NCI-H446 treated with DMSO at 0.1 percent for 48 hours (cell line): ENCODE measurements at places on chromosomes 2 and 18.

- DNase-seq, result no peak
These were observed 76.5 kb upstream of the SLC35G4 start for GRCh38 chr18:11532758-11533512.

GRCh38 chr2:218811382-218811781, 20.2 kb downstream of the PRKAG3 start:
- DNase-seq, result no peak

- no peak for DNase-seq
These were observed 36.2 kb downstream of the THADA start for GRCh38 chr2:43559391-43560230.

GRCh38 chr2:192574552-192574951, 379.8 kb upstream of the TMEFF2 start:
- no peak for DNase-seq

- DNase-seq, result peak; percentile 55
These were observed 6.4 kb upstream of the PROC start for GRCh38 chr2:127411653-127412369.

DNA sequence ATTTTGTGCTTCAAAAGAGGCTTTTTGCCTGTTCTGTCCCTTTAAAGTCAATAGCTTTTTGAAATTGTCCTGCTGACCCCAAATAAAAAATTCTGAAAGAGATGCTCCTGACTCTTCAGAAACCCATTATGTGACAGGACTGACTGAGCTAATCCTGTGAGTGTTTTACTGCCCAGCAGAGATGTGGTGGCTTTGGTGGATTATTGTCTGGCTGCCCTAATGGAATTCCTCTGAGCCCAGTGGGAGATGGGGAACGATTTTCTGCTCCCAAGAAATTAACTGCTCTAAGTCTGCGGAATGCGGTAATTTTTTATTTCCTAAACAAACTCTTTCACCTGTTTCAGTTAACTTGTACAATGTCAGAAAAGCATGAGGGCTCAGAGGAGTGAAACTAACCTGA, 258.2 kb downstream of the IKZF2 start:
- DNase-seq, result no peak

DNA sequence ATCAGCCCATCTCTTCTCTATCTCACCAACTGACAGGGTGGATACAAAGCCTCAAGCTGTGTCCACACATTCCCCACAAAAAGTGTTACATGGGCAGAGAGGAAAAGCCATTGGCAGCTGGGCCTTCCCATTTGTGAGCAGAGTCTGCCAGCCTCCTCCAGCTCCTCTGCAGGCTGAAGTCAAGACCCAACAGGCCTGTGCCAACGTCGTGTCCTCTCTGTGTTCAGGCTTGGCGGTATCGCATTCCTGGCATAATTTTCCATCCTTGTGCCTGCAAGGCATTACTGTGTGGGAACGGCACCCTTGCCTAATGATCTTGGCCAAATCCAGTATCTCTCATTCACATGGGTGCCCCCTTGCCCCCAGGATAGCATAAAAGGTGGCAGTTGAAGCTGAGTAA, 41.5 kb upstream of the APCDD1 start:
- no peak for DNase-seq

- peak; percentile 46 for DNase-seq
These were observed 3.2 kb downstream of the NRP2 start for GRCh38 chr2:205685314-205686055.

DNA sequence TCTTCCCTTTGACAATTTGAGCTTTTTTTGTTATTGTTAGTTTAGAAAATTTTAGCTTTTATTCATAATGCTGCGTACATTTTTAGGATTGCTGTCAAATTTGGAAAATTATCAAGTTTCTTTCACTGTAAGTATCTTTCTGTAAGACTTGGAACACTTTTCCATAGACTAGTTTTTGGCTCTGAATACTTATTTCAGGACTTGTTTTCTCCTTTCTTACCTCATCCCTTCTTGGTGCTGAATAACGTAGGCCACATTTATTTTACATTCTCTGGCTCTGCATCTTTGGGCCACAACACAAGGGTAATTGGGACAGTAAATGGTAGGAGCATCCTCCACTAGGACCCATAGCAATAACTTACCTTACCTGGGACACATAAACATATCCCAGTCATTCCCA, 85.1 kb downstream of the CCDC85A start:
- peak; percentile 45 for DNase-seq

DNA sequence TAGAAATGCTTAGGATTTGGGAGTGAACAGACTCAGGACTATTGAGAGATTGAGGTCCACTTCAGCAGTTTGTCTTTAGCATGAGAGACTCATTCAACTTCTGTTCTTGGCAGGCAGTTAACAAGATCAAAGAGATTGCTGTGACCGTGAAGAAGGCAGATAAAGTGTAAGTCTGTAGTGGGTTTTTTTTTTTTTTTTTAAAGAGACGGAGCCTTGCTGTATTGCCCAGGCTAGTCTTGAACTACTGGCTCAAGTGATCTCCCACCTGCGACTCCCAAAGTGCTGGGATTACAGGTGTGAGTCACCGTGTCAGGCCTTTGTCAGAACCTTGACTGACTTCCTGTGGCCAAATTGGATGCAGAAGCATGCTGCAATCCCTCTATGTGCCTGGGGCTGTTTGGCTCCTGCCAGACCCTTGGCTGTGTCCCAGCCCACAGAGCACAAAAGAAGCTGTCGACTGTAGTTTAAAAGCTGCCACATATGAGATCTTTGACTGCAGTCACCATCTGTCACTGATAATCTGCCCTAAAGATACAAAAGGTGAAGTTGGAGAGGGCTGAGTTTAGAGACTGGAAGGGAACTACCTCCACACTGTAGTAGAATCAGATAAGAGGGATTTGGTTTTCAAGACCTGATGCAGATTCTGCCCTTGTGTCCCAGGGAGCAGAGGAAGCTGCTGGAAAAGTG, 9.9 kb downstream of the CCT7 start:
- DNase-seq, result peak; percentile 79

DNA sequence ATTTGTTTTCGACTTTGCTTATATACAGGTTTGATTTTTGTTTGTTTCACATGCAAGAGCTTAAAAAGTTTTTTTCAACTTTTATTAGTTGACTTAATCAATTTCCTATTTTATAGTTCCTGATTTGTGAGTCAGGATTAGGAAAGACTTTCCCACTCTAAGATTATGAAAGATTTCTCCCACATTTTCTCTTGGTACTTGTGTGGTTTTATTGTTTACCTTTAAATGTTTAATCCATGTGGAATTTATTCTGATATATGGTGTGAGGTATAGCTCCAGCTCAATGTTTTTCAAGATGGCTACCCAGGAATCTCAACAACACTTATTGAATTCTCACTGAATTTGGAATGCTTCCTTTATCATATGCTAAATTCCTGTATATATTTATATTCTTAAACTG, 117.8 kb upstream of the LGALSL start:
- no peak for DNase-seq

DNA sequence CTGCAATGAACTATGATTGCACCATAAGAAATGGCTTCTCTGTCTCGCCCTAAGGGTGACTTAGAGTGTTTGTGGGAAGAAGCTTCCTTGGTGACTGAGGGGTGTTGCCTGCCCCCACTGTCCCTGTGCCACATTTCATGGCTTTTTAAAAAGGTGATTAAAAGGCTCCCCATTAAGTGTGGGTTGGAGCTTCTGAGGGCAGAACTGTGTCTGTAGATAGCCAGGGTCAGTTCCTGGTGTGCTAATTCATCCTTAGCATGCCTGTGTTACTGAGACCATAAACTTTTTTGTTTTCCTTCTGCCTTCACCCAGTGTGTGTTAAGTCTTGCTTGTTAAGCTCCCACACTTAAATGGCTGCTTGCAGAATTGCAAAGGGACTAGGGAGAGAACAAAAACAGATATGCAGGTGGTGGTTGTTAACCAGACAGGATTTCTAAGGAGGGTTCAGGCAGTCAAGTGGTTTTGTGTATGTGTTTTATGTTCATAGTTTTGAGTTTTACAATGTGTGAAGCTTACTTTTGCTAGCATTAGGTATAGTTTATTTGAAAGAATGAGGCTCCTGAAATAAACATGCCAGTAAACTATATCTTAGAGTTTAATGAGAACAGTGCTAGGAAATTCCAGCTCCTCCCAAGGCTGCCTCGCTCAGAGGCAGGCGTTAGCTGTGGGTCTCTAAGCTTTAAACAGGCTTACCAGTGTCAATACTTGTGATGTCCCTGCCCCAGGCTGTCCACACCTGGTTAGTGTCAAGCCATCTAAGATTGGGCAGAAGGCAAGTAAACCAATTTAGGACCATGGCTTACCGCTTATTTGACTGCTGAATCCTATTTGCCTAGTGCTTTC, 14.5 kb downstream of the CERS6 start:
- DNase-seq, result no peak

GRCh38 chr2:134739236-134739878, 20.6 kb upstream of the TMEM163 start:
- DNase-seq, result no peak

- DNase-seq, result no peak
These were observed 133.1 kb upstream of the PELI1 start for GRCh38 chr2:64277101-64277849.

- DNase-seq, result peak; percentile 20
These were observed 21.1 kb upstream of the LYPD6B start for GRCh38 chr2:149017116-149017985.

GRCh38 chr2:128280158-128280871, 38.4 kb downstream of the HS6ST1 start:
- DNase-seq, result no peak

GRCh38 chr18:11145413-11146191, 3.8 kb downstream of the PIEZO2 start:
- DNase-seq, result no peak

- no peak for DNase-seq
These were observed 40.7 kb upstream of the NEMP2 start for GRCh38 chr2:190575263-190575662.

DNA sequence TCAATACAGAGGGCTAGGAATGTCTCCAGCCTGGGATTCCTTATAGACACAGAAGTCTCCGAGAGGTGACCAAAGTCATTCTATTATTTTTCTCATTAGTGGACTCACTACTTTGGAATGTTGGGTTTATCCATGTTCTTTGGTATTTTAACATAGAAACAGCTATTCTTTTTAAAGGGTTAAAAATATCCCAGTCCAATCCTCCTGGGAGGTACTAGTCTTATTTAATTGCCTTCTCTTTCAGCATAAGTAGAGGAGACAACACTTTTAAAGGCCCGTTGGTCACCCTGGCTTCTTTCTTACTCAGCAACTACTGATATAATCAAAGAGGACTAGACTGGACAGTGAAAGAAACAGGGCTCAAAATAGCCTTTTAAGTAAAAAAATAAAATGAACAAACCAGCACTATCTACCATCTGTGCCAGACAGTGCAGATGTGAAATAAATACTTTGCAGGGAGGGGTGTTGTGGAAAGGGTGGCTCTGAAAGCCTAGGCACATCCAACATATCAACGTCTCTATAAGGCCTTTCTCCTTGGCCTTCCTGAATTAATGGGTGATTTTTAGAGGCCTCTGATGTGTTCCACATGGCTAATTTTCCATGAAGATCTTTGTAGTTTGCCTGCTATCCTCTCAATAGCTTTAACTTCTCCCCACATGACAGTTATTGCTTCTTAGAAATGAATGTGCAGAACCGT, 334.4 kb upstream of the THUMPD2 start:
- DNase-seq, result no peak

- DNase-seq, result no peak
These were observed 17.2 kb downstream of the BOK start for GRCh38 chr2:241575624-241576292.

- DNase-seq, result no peak
These were observed 125.0 kb downstream of the CACNB4 start for GRCh38 chr2:151973901-151974199.

DNA sequence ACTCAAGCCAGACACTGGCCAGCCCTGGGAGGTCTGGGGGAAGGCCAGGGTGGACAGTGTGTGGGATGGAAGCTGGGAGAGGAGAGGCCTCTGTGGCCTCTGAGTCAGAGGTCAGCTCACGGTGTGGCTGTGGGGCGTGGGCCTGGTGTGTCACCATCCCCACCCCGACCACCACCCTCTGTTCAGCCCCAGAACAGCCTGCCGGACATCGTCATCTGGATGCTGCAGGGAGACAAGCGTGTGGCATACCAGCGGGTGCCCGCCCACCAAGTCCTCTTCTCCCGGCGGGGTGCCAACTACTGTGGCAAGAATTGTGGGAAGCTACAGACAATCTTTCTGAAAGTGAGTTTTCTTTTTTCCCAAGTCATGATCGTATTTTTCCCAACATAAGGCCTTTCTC, 110.5 kb downstream of the DYSF start:
- DNase-seq, result no peak

- no peak for DNase-seq
These were observed 75.2 kb upstream of the TSPYL6 start for GRCh38 chr2:54330926-54331835.

GRCh38 chr2:6872394-6872793, 5.2 kb upstream of the RSAD2 start:
- DNase-seq, result no peak

DNA sequence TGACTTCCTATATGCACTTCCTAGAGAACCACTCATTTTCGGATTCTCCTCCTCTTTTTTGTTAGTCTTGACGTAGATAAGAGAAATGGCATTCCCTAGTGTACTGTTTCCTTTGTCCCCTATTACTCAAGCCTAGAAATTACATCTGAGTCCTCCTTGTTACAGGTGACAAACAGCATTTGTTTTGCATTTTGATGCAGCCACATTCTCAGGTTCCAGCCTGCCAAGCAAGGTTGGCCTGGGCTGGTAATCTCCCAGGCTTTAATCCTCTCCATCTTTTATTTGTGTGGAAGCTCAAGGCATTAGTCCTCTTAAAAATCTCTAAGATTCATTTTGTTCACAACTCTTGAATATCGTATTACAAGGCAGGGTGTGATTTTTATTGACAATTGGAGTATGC, 318.0 kb upstream of the NRP2 start:
- DNase-seq, result no peak

GRCh38 chr2:162007447-162008040, 66.5 kb downstream of the DPP4 start:
- DNase-seq, result no peak

DNA sequence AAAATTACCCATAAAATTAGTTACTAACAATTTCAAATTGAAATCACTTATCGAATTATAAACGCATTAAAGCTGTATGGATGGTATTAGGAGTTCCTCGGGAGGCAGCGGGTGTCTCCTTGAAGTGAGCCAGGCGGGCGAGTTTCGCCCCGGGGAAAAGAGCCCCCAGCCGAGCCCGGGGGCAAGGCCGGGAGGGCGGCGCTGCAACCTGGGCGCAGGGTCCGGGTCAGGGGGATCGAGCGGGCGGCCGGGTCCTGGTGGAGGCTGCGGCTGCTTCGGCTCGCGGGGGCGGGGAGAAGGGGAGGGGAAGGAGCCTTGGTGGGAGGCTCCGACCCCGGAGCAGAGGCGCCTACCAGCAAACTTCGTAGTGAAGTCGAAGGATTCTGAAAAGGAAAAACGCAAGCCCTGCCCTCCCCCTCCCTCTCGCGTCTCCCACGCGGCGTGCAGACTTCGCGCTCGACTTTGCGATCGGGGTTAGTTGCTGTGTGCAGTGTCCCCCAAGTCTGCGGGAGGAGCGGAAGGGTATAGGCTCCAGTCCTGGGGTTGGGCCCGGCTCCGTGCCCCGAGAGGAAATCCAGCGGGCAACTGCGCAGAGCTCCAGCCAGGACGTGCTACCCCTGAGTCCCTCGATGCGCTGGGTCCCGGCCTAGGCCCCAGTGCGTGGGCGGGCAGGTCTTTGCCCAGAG, 140.8 kb downstream of the MEIS1 start:
- DNase-seq, result no peak

GRCh38 chr2:65055422-65056214, 598 bp upstream of the CEP68 start:
- no peak for DNase-seq

GRCh38 chr2:161681046-161681445, 56.8 kb downstream of the SLC4A10 start:
- DNase-seq, result peak; percentile 60
